ENCODE measurements at places on chromosomes 6 and 20. TPM values are rescaled to one million over a fixed set of nuclear protein-coding genes. Genes with fewer than 3 reads are reported as not detected.

GRCh38 chr20:34980543-34981233 is 25.0 kb downstream of the MYH7B start:
- DNase-seq = no peak

GRCh38 chr6:148628251-148628650 is 118.6 kb upstream of the UST start:
- DNase-seq = no peak

GNAS-AS1 gene
- 4.7 TPM for total RNA-seq

DNA sequence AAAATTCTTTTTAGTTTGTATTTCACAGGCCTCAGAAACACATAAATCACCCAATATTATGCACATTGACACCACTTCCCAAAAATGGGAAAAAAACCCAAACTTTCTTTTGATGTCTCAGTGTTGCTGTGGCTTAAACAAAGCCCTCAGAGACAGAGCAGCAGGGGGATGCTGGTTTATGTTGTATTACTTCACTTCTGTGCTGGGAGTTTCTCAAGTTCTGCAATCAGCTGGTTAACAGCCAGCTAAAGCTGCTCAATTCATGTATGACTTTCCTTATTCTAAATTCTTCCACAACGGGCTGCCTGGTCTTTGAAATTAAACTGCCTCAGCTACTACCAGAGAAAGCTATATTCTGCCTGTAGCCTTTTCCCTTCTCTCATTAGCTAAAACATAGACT is 5.6 kb downstream of the FILIP1 start:
- no peak for DNase-seq

SLC22A16 gene
- not detected for total RNA-seq

DNA sequence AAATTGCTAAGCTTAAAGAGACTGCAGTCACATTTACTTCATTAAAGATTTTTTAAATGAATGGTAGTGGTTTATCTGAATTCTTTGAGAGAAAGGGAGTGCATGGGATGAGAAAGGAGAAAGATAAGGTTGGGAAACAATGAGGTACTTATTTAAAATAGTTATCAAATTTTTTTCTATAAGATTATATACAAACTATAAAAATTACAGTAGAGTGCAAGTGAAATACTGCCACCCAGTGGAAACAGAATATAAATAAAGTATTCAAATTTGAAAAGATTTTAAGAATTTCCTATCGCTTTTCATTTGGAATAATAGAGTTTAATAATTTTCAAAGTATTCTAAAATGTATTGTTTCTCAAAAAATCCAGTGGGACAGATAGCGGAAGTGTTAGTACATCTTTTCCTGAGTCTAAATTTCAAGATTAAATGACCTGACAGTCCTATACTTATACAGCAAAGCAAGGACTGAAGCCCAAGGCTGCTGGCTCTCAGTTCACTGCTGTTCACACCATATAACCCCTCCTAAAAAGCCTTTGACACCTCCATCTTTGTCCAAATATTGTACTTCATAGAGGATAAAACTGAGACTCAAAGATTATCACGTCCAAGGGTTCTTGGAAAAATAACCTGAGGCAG is 31.1 kb downstream of the EPM2A start:
- no peak for DNase-seq

DNA sequence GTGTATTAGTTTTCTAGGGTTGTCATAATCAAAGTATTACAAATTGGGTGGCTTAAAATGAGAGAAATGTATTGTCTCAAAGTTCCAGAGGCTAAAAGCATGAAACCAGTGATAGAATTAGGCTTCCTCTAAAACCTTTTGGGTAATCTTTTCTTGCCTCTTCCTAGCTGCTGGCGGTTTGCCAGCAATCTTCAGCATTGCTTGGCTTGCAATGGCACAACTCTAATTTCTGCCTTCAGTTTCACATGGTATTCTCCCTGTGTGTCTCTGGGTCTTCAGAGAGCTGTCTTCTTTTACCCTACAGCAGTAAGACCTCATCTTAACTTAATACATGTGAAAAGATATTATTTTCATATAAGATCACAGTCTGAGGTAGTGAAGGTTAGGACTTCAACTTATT is 479.1 kb upstream of the GJE1 start:
- DNase-seq = no peak

DNA sequence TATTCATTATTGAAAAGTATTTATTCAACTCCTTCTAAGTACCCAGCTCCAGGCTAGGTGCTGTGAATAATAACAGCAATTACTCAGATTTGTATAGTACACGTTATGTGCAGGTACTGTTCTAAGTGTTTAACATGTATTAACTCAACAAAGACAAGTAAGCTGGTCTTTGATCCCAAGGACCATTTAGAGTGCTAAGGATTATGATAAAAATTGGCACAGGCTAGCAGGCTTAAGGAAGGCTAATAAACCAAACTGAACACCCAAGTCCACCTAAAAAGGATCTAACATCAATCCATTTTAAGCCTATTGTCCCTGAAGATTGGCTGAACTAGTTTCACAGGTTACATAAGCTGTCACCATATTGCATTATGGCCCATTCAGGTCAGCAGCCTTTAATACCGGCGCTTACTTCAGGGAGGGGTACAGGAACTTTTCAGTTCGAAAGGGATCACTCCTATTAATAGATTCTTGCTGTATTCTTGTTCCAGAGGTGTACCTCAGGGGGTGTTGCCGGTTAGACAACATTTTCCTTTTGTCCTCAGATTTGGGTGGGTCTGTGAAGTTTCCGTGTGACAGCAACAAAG is 99.0 kb upstream of the GMDS start:
- no peak for DNase-seq

GRCh38 chr6:31125586-31126363 is 5.5 kb upstream of the CDSN start:
- no peak for DNase-seq

NANP gene
- 8.1 TPM for total RNA-seq

Data from natural killer cell treated with Interleukin-12 subunit alpha and Interleukin-12 subunit beta and Interleukin-15 and Interleukin-18, amount 100 ng/mL, for 72 hours (primary cell).